ENCODE measurements at places on chromosomes 11 and 22. TPM values are rescaled to one million over a fixed set of nuclear protein-coding genes. Genes with fewer than 3 reads are reported as not detected.

Gene UPK3A
- total RNA-seq, result not detected

Gene OR52N4
- total RNA-seq, result 1.5 TPM

- H3K27ac ChIP-seq, result no peak overlapping the region
- peaks cover 9% of the 10 kb centered on the region for H3K4me1 ChIP-seq
- peaks cover 25% of the 10 kb centered on the region for H3K36me3 ChIP-seq
- no peaks in the 10 kb centered on the region for H3K27me3 ChIP-seq
- no peak for DNase-seq
These were observed 40.5 kb downstream of the IL18BP start for GRCh38 chr11:72039031-72039855.

GRCh38 chr11:86722006-86722405 lies 49.6 kb upstream of the ME3 start:
- no peak for DNase-seq
- H3K4me1 ChIP-seq, result no peaks in the 10 kb centered on the region
- peaks cover 23% of the 10 kb centered on the region for H3K27me3 ChIP-seq
- H3K4me3 ChIP-seq, result no peak overlapping the region
- no peaks in the 10 kb centered on the region for H3K36me3 ChIP-seq

Gene PANX3
- total RNA-seq, result not detected

DNA sequence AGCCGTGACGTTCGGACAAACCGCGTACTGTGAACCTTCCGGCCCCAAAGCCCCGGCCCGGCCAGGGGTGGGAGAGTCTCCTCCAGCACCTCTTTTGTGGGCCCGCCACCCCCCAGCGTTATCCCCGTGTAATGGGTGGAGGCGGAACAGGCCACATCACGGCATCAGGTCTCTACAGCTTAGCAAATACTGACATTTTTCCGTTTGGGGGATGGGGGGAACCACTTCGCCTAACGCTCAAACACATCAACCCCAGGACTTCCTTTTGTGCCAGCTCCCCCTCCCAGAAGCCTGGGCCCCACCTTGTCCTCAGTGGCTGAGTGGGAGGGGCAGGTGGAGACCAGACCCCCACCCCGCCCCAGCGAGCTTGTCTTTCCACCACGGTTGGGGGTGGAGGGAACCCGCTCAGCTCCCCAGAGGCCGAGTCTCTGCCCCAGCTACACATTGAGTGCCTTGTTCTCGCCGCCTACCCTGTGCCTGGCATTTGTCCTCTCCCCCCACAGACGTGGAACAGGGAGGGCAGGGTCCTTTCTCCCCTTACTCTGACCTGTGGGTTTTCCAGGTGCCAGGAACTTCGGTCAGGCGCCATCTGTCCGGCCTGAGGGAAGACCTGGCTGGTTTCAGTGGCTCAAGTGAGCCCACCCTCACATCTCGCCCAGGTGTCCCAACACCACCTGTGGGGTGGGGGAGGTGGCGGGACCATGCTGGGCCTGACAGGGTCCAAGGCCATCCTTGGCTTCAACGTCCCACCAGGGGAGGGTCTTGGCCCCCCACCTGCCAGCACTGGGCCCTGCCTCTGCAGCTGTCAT lies 29.6 kb downstream of the SBF1 start:
- no peaks in the 10 kb centered on the region for H3K27me3 ChIP-seq
- H3K4me3 ChIP-seq, result no peak overlapping the region
- DNase-seq, result no peak
- peak overlapping the region; percentile 59 for H3K27ac ChIP-seq
- H3K36me3 ChIP-seq, result peaks cover 41% of the 10 kb centered on the region

GRCh38 chr11:78158987-78159652 lies 19.7 kb upstream of the ALG8 start:
- DNase-seq, result no peak
- no peaks in the 10 kb centered on the region for H3K4me1 ChIP-seq
- no peaks in the 10 kb centered on the region for H3K27me3 ChIP-seq
- H3K27ac ChIP-seq, result no peak overlapping the region
- no peaks in the 10 kb centered on the region for H3K36me3 ChIP-seq

GRCh38 chr22:37240240-37240940 lies 3.7 kb downstream of the RAC2 start:
- H3K4me1 ChIP-seq, result peaks cover 80% of the 10 kb centered on the region
- no peaks in the 10 kb centered on the region for H3K27me3 ChIP-seq
- H3K36me3 ChIP-seq, result peaks cover 86% of the 10 kb centered on the region
- peak overlapping the region; percentile 97 for H3K27ac ChIP-seq
- DNase-seq, result no peak
